ENCODE measurements at places on chromosomes 7 and 10. TPM values are rescaled to one million over a fixed set of nuclear protein-coding genes. Genes with fewer than 3 reads are reported as not detected.

GRCh38 chr7:27917774-27918314 lies 177.9 kb downstream of the TAX1BP1 start:
- DNase-seq: no peak
- no peaks in the 10 kb centered on the region for H3K4me1 ChIP-seq
- no peak overlapping the region for H3K27ac ChIP-seq
- no peak overlapping the region for H3K4me3 ChIP-seq

DNA sequence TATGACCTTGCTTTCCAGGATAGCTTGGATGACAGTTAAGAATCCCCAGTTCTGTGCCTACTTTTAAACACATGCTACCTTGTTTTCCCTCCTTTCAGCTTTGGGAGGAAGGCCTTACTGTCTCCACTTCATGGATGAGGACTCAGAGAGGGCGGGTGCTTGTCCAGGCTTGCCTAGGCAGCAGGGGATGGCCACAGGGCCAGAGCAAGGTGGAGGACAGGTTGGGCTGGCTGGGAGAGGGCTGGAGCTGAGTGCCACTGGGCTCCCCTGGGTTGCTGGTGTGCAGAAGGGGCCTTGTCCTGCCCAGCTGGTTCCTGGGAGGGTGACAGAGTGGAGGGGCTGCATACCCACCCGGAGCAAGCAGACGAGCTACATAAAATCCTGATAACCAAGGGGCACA lies 117.8 kb downstream of the GRK5 start:
- DNase-seq: no peak
- H3K4me1 ChIP-seq: no peaks in the 10 kb centered on the region
- H3K4me3 ChIP-seq: no peak overlapping the region
- H3K27me3 ChIP-seq: no peaks in the 10 kb centered on the region

DNA sequence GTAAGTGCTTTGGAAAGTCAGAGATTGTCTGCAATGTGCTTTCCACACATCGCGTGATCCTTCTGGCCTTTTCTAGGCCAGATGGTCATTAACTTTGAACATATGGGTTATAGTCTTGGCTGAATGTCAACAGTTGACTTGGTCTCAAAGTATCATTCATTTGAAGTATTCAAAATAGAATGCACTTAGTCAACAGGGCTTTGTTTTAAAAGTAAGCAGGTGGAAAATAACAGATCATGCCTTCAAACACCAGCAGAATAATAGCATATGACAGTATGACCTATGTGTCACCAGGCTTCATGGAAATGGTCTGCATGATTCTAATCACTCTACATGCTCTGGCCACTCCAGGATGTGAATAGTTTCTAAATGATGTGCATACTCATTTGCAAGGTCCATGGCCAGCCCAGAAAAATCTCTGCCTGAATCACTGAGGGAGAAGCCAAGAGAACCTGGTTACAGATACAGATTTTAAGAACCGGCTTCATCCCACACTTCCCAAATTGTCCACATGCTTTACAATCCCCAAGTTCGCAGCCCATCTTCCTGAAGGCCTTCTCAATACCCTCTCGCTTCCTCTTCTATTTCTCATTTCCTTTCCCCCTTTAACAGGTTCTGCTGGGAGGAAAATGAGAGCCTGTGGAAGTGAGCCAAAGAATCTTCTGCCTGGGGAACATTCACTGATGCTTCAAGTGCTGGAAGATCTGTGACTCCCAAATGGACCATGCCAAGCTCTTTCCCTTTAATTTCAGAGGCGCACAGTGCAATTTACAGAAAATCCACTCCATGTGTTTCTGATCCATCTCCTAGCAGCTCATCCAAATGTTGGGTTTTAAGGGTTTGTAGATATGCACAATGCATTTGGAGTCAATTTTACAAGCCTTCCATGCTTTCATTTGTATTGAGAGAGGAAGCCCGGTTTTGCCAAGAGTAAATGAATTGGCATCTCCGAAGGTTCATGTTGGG lies 122.8 kb upstream of the GDF10 start:
- no peaks in the 10 kb centered on the region for H3K4me1 ChIP-seq
- no peak for DNase-seq
- H3K4me3 ChIP-seq: no peak overlapping the region
- no peaks in the 10 kb centered on the region for H3K27me3 ChIP-seq
- H3K36me3 ChIP-seq: no peaks in the 10 kb centered on the region

DNA sequence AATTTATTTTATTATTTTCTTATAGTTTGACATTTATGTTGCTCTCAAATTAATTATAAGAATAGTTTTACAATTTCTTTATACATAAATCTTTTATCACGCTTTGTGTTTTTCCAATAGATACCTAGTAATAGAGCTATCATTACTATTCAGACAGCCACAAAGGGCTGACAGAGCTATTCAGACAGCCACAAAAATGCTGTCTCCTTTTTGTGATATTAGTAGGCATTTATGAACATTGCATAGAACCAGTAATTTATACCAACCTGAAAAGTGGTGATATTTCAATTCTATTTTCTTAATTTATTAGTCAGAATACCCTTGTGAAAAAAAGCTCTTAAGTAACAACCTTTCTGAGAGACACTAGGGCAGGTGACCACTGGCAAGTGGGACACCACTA lies 34.2 kb upstream of the IGFBP3 start:
- H3K4me3 ChIP-seq: no peak overlapping the region
- H3K27ac ChIP-seq: no peak overlapping the region
- H3K27me3 ChIP-seq: no peaks in the 10 kb centered on the region
- no peaks in the 10 kb centered on the region for H3K4me1 ChIP-seq
- no peaks in the 10 kb centered on the region for H3K36me3 ChIP-seq

DNA sequence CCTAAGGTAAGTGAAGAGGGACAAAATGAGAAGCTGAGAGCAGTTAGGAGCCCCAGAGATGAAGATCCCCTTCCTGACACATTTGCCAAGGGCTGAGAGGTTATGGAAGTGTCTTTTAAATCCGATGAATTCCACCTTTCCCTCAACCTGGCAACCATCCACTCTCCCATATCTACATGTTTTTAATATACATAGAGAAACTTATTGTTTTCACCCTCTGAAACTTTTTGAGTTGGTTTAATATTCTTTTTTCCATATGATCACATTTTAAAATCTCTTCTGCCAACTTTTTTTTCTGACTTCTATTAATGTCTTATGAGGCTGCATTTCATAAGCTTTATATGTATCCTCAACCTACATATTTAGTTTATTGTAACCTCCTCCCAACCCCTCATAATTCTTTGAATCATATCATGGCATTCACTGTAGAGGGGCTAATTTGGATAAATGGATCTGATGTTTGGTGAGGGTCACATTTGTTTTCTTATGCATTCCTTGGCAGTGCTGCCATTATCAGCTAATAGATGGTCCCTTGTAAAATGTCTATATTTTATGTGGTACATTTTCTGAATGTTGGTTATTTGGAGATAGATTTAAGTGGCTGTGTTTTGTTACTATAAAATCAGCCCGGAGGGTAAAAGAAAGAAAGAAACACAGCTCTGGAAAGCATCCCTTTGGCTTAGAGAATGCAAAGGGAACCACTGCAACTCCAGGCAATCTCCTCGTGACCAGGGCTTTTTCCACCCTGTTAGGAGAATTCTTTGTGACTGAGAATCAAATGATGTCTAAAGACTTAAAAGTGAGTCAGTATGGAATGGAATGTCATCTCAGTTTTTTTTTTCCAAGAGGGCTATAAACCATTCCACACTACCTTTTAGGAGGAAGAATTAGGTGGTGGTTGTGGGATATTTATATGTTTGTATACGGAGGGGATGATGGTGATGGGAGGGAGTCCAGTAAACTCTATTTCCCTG lies 334.4 kb downstream of the SUGCT start:
- DNase-seq: no peak
- no peaks in the 10 kb centered on the region for H3K27me3 ChIP-seq
- no peaks in the 10 kb centered on the region for H3K4me1 ChIP-seq
- H3K36me3 ChIP-seq: no peaks in the 10 kb centered on the region

DNA sequence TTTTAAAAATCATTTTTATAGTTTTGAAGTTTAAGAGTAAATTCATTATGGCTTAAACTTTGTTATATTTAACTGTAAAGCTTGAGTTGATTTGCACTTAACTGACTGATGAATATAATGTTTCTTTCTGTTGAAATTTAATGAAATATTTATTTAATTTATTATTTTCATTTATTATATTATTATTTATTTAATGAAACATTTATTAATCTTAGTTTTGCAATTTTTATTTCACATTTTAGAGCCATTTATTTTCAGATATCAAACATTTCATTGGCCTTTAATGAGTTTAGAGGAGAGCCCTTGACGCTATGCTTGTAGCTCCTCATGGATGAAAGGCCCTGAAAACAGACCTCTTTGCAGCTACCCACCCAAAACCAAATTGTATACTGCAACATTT lies 570.0 kb downstream of the LRMDA start:
- H3K4me3 ChIP-seq: no peak overlapping the region
- H3K27ac ChIP-seq: no peak overlapping the region
- DNase-seq: no peak

DNA sequence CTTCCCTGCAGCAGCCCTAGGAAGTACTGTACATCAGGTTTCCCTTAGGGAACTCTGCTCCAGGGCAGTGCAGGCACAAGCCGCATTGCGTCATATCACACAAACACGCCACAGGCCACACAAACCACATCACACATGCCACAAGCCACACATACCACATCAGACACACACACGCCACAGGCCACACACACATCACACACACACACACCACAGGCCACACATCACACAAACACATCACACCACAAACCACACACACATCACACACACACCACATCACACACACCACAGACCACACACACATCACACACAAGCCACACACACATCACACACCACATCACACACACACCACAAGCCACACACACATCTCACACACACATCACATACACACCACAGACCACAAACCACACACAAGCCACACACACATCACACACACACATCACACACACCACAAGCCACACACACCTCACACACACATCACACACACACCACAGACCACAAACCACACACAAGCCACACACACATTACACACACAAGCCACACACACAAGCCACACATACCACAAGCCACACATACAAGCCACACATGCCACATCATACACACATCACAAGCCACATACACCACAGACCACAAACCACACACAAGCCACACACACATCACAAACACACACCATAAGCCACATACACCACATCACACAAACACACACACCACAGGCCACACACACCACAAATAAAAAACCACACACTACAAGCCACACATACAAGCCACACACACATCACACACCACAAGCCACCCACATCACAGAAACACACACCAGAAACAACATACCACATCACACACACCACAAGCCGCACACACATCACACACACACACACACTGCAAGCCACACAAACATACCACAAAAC lies 53.4 kb downstream of the TMEM209 start:
- H3K4me3 ChIP-seq: no peak overlapping the region
- peaks cover 12% of the 10 kb centered on the region for H3K4me1 ChIP-seq
- no peaks in the 10 kb centered on the region for H3K27me3 ChIP-seq
- no peak for DNase-seq
- no peak overlapping the region for H3K27ac ChIP-seq
- H3K36me3 ChIP-seq: no peaks in the 10 kb centered on the region

TMEM270 gene
- total RNA-seq: not detected

C10orf105 gene
- total RNA-seq: 0.07 TPM

GRID2IP gene
- total RNA-seq: 0.45 TPM

- no peak for DNase-seq
- H3K27me3 ChIP-seq: no peaks in the 10 kb centered on the region
- no peaks in the 10 kb centered on the region for H3K4me1 ChIP-seq
- no peak overlapping the region for H3K4me3 ChIP-seq
- no peaks in the 10 kb centered on the region for H3K36me3 ChIP-seq
Measured at GRCh38 chr7:113289140-113289740, 170.9 kb upstream of the SMIM30 start.

GRCh38 chr10:58512491-58513187 lies at the start of gene BICC1:
TSS of gene BICC1 (plus strand) at chr10:58512872. CDS start at chr10:58513144, 272 bp downstream.
- DNase-seq: peak; percentile 47
- no peaks in the 10 kb centered on the region for H3K27me3 ChIP-seq
- peak within 1 kb of the TSS; percentile 53 for H3K4me3 ChIP-seq
- H3K27ac ChIP-seq: peak within 1 kb of the TSS; percentile 51

GRCh38 chr10:122128357-122128756 lies 139.4 kb downstream of the TACC2 start:
- H3K4me1 ChIP-seq: peaks cover 5% of the 10 kb centered on the region
- no peak for DNase-seq
- H3K27me3 ChIP-seq: no peaks in the 10 kb centered on the region
- H3K4me3 ChIP-seq: no peak overlapping the region
- H3K27ac ChIP-seq: peak overlapping the region; percentile 45
- no peaks in the 10 kb centered on the region for H3K36me3 ChIP-seq

CALHM1 gene
- not detected for total RNA-seq

- no peaks in the 10 kb centered on the region for H3K36me3 ChIP-seq
- peaks cover 2% of the 10 kb centered on the region for H3K4me1 ChIP-seq
- H3K4me3 ChIP-seq: peak overlapping the region; percentile 1
Measured at GRCh38 chr10:84360637-84361365, 32.4 kb downstream of the CCSER2 start.

DNA sequence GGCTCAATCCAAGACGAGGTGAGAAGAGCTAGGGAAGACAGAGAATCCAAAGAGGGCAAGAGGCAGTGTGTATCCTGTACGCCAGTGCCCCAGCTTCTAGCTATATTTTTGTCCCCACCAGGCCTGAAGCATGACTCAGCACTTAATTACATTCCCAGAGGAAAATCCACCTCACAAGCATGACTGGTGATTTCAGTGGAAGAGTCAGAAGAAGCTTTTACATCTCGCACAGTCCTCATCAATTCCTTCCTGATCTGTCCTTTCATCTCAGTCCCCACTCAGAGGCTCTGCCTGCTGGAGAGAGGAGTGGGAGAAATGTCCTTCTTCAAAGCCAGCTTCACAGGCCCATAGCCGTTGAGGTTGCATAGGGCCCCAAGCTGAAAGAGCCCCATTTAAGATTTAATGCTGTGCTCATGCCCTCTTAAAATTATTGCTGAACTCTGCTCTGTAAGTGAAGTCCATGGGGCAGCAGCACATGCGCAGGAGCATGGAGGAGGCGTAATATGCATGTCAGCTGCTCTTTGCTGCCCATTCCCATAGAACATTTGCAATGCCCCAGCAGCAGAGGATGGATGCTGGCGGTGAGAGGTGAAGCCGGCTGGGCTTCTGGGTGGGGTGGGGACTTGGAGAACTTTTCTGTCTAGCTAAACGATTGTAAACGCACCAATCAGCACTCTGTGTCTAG lies 39.0 kb upstream of the AOAH start:
- DNase-seq: no peak
- H3K27ac ChIP-seq: no peak overlapping the region
- no peaks in the 10 kb centered on the region for H3K27me3 ChIP-seq
- no peak overlapping the region for H3K4me3 ChIP-seq

Data from colonic mucosa (tissue), 4 donors.